Motor neuron (in vitro differentiated cells): ENCODE measurements at places on chromosomes 2 and 18. TPM values are rescaled to one million over a fixed set of nuclear protein-coding genes. Genes with fewer than 3 reads are reported as not detected.

CFAP53 gene
- total RNA-seq = 0.41 and 0.97 TPM in 2 replicates

EIF2AK3 gene
- total RNA-seq = 31.7 and 31.8 TPM in 2 replicates

LYG2 gene
- total RNA-seq = not detected in 2 replicates

SERPINB3 gene
- not detected in 2 replicates for total RNA-seq

BOK gene
- total RNA-seq = 14.1 and 14.2 TPM in 2 replicates

ANKRD36B gene
- 56.6 and 90.0 TPM in 2 replicates for total RNA-seq

RBKS gene
- total RNA-seq = 2.8 and 3.5 TPM in 2 replicates

GRCh38 chr2:236848501-236848900, 237.2 kb upstream of the COPS8 start:
- peak; percentile 81 for ATAC-seq

DNA sequence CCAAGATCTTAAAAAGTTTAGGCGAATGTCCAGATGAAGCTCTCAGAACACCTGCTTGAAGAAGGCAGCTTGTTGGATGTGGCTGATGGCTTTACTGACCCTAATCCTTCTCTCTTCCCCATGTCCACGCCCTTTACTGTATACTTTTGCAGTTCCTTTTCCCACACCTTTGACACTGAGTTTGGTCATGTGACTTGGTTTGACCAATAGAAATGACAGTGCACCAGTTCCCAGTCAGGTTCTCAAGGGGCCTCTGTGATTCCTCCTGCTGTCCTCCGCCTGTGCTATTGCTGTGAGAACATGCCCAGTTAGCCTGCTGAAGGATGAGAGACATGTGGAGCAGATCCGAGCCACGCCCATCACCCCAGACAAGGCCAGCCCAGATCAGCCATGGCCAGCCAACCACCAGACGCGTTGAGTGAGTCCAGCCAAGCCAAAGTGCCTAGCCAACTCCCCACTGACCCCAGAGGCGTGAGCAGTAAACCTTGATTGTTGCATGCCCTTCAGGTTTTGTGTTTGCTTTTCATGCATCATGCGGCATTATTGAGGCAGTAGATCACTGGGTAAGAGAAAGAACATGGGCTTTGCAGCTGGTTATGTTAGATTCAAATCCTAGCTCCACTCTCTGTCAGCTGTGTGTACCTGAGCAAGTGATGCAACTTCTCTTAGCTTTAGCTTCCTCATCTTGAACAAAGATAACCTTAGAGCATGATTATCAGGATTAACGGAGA, 258.0 kb upstream of the SIX2 start:
- no peak for ATAC-seq

DNA sequence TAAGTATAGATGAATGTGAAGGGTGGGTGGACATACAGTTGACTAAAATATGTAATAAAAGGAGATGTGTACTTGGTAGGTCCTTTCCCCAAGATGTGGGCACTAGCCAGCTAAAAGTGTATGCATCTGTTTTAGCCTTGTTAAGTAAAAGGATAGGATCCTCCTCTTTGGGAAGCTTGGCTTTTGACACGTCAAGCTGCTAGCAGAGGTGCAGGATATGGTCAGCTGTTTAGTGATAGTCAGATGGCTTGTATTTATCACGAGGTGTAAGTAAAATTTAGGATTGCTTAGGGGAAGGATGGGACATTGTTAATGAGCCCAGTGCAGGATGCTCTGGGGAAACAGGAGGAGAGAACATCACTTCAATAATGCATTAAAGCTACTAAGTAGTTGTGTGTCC, 1.5 kb downstream of the MFSD6 start:
- no peak for ATAC-seq

DNA sequence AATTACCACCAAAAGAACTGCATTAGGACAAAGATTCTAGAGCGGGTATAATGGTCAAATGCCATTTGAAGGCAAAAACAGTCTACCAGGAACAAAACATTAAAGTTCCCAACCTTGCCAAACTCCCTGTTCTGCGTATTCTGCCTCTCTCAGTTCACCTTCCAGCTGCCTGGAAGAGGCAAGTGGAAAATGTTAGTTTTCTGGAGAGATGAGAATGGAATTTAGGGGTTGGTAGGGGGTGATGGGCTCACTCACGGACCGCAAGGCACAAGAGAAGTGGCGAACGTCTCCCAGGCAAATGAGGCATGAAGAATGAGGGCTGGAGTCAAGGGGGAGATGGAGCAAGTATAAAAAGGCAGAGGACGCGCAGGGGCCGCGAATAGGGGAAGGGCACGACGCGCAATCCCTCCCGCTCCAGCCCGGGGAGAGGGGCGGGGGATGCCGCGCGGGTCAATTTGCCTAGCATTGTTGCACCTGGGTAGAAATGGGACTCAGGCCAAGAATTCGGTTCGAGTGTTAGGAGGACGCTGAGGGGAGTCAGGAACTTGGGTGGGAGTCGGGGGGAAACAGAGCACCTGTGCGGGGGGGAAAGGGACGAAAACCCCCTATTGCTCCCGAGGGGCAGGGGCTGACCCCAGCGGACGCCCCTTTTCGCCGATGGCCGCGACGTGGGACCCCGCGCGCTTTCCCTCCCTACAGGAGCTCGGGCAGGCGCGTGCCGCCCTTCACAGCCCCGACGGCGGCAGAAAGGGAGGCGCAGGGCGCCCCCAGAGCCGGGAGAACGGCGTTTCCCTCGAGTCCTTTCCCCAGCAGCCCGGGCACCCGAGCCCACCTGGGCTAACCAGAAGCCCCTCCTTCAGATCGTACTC, 573 bp downstream of the PAIP2B start:
- ATAC-seq = peak; percentile 7

DNA sequence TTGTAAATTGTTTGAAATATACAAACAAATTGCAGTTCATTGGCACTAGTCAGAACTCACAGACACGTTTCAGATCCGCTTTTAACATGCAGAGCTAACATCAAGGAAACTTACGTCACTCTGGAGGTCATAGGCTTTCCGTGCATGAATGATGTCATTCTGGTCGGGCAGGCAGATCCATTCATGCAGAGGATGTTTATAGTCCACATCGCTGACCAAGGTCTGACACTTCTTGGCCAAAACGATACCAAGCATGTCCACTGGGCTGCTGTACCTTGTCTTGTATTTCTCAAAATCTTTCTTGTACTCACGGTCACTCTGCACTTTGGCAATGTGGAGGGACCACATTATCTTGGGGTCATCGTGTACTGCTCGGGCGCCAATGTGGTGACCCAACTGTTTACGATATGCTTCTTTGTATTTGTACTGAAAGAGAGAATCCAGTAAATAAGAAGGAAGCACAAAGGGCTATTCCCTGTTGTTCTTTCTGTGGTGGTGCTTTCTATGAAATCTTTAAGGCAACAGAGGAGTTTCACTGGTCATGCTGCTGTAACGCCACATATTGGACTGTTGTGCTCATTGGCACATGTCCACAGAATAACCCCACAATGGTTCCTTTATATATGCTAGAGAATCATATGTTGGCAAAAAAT, 114.8 kb downstream of the NEB start:
- peak; percentile 94 for ATAC-seq
